ENCODE measurements at places on chromosomes 5 and 9.
A peak's percentile ranks its signal among the peaks of the same experiment; 100 is the strongest.

DNA sequence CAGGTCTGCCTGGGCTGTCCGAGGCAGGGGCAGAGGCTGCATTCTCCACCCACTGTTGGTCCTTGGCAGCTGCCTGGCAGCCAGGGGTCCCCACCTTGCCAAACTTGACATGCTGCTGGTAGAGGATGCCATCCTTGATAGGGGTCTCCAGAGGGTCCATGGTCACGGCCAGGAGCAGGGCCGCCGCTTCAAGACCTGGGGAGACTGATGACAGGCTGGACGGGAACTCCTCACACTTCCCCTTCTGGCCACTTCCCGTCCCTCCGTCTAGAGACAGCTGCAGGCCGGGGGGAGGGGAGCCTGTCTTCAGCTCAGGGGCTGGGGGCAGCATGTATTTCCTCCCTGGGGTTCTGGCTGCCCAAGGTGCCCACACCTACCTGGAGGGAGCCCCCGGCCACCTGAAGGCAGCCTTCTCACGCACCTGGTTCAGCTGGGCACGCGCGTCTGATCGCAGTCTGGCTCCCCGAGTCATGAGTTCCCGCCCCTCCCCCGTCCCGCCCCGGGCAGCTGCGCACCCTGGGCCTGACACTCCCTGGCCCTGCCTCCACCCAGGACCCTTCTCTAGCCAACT is at the start of gene DOK3:
TSS of gene DOK3 (minus strand) at position 446 of the 571 bp plus-strand sequence. CDS start at position 160, 286 bp downstream.
- DNase-seq: no peak

GRCh38 chr9:120942186-120943001 is 15.8 kb upstream of the TRAF1 start:
- no peak for DNase-seq

- no peak for DNase-seq
Observed at GRCh38 chr9:112670991-112671625, 46.8 kb downstream of the INIP start.

GRCh38 chr9:97773091-97773490 is 76.0 kb upstream of the XPA start:
- no peak for DNase-seq

- DNase-seq: no peak
Observed at GRCh38 chr5:33339413-33339812, 101.4 kb upstream of the TARS1 start.

DNA sequence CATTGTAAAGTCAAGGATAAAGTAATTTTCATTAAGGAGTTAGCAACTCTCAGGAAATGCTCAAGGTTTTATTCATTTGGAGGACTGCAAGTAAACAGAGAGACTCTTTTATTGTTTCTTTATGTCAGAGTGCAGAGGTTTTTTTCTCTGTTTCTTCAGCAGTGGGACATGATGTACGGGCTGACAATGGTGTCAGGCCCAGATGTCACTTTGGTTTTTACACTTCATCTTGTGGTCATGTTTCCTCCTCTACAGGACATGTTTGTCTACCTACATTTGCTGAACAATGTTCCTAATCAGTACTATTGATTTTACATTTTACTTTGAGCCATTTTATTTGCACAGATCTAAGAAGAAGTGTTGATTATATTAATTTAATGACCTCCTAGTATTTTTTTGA is 72.8 kb upstream of the PARP8 start:
- DNase-seq: peak; percentile 21

- DNase-seq: no peak
Observed at GRCh38 chr5:136466041-136466415, 100.7 kb upstream of the TRPC7 start.

- DNase-seq: no peak
Observed at GRCh38 chr9:129183495-129184218, 5.6 kb upstream of the IER5L start.

GRCh38 chr9:14283276-14283675 is 30.7 kb downstream of the NFIB start:
- no peak for DNase-seq

DNA sequence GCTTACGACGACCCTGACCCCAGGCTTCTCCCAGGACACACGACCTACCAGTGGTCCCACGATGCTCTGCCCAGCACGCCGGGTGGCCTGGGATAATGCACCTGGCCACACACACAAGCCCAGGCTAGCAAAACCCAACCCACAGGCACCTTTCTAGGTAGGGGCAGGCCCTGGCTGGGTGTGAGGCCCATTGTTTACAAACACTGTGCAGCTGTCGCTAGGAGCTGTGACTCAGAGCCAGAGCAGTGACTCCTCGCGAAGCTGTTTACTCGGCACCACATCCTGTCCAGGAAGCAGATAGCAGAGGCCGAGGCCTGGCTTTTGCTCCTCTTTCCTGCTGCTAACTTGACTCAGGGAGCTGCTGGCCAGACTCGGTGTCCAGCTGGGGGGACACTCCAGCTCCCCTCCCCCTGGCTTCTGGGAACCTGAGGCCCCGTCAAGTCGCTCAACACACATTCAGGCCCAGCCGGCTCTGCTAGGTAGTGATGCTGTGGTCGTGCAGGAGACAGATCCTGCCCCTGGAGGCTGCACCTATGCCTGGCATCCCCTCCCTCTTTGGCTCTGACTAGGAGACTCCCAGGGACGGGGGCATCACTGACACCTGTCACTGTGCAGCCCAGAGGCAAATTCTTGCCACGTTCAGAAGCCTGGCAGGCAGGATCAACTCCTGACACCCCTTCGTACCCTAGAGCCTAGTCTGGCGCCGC is 12.8 kb upstream of the RALGDS start:
- peak; percentile 97 for DNase-seq

- no peak for DNase-seq
Observed at GRCh38 chr5:32278406-32278805, 34.3 kb downstream of the MTMR12 start.

- DNase-seq: no peak
Observed at GRCh38 chr5:143054480-143054941, 284.3 kb downstream of the ARHGAP26 start.

- DNase-seq: peak; percentile 80
Observed at GRCh38 chr5:40841068-40841805, at the start of gene CARD6. Gene CARD6, plus strand, starts transcription at chr5:40841367. Its CDS starts 16 bp downstream, at chr5:40841383.

GRCh38 chr5:42555797-42556196 is 132.6 kb downstream of the GHR start:
- DNase-seq: no peak

- no peak for DNase-seq
Observed at GRCh38 chr9:128457207-128457606, 1.4 kb downstream of the ODF2 start.

- DNase-seq: no peak
Observed at GRCh38 chr9:120717176-120717575, 2.9 kb upstream of the MEGF9 start.

- no peak for DNase-seq
Observed at GRCh38 chr9:37992924-37993349, 76.1 kb downstream of the SHB start.

GRCh38 chr5:163463063-163463435 is 2.6 kb downstream of the HMMR start:
- DNase-seq: no peak

DNA sequence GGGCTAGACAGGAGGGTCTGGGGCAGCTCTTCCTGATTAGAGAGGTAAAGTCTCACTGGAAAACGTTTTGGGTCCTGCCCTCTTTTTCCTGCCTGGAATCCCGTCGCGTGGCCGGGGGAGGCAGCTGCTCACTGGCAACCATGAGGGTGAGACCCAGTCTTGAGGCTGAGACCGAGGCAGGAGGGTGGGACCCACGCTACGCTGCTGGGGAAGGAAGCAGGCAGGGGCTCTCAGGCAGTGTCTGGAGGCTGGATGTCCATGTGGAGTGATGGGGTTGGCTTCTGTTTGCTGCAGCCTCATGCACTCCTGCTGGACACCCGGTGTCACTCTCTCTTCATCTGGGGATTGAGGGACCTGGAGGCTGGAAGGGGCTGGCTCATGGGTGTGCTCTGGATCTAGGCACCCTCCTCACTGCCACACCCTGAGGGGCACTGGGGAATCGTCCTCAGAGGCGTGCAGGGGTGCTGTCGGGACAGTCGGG is 11.3 kb upstream of the SLC2A6 start:
- DNase-seq: no peak

DNA sequence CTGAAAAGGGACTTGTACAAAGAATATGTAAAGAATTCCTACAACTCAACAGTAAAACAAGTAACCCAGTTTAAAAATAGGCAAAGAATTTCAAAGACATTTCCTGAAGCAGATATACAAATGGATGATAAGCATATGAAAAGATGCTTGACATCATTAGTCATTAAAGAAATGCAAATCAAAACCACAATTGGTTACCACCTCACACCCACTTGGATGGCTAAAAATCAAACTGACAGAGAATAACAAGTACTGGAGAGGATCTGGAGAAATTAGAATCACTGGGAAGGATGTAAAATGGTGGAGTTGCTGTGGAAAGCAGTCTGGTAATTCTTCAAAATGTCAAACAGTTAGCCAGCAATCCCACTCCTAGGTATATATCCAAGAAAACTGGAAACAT is 12.5 kb upstream of the FOXE1 start:
- no peak for DNase-seq

- no peak for DNase-seq
Observed at GRCh38 chr9:121889990-121890563, 203.0 kb downstream of the TTLL11 start.

DNA sequence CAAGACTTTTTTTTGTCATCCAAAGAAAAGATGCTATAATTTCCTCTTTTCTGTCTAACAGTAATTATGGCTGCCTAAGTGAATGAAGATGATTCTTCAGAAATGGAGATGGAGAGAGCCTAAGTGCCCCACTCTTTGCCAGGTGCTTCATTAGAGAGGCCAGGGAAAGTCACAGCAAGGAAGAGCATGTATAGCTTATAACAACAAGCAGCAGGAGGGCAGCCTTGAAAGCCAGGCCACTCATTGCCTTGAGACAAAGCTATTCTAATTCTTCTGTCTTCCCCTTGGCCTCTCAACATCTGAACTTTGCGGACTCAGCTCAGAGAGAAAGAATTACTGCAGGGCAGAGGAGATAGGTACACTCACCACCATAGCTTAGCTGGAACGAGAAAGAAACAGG is 112.0 kb upstream of the ZNF366 start:
- DNase-seq: no peak
